ENCODE measurements at places on chromosomes 1 and 21. TPM values are rescaled to one million over a fixed set of nuclear protein-coding genes. Genes with fewer than 3 reads are reported as not detected.

GRCh38 chr1:31364561-31365250 is 8.2 kb downstream of the FABP3 start:
- DNase-seq = no peak

DNA sequence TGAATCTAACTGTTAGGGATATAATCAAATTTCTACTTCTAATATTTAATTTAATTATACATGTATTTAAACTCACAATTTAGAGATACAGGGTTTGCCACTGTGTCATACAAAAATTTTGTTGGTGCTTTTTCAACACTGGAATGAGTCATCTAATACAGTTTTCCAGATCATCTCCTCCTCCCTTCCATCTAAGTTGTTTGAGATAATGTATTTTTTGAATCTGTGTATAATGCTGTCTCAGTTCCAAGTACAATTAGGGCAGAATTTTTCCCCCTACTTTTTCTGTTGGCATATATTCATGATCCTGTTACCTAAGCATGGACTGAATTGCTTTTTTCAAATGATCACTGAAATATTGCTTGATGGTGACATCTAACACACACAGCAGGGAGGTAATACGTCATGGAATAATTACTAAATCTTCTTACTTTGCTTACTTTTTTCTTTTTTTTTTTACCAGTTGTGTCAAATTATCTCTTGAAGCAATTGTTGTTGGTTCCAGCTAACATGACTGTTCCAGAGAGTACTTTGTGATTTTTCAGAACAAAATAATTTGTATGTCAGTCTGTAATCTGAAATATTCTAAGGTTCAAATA is 146.0 kb downstream of the MAGI3 start:
- no peak for DNase-seq

Gene NUF2
- polyA plus RNA-seq = 13.6 TPM

Gene INKA2
- polyA plus RNA-seq = 2.6 TPM

Gene KCNK2
- polyA plus RNA-seq = not detected
